Cardiac muscle cell (in vitro differentiated cells and primary cell): ENCODE measurements at places on chromosomes 7 and 10.

GRCh38 chr7:42834676-42835075 lies 77.2 kb downstream of the C7orf25 start:
- DNase-seq = no peak

- DNase-seq = no peak
These were observed 224.2 kb downstream of the MLLT10 start for GRCh38 chr10:21758239-21758638.

DNA sequence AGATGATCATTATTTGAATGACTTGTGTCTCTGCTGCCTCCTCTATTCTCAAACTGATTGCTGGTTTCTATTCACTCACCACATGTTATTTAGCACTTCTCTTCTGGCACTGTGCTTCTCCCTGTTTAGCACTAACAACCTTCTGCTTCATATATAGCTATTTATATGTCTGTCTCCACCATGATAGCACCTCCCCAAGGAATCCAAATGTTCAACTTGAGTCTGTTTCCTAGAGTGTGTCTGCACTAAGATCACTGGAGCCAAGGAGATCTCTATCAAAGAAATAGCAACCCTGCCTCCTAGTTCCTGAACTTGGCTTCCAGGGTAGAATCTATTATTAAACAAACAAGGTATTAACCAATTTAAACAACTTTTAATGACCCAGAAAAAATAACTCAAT lies 104.5 kb downstream of the CYP26A1 start:
- peak; percentile 13 for DNase-seq

DNA sequence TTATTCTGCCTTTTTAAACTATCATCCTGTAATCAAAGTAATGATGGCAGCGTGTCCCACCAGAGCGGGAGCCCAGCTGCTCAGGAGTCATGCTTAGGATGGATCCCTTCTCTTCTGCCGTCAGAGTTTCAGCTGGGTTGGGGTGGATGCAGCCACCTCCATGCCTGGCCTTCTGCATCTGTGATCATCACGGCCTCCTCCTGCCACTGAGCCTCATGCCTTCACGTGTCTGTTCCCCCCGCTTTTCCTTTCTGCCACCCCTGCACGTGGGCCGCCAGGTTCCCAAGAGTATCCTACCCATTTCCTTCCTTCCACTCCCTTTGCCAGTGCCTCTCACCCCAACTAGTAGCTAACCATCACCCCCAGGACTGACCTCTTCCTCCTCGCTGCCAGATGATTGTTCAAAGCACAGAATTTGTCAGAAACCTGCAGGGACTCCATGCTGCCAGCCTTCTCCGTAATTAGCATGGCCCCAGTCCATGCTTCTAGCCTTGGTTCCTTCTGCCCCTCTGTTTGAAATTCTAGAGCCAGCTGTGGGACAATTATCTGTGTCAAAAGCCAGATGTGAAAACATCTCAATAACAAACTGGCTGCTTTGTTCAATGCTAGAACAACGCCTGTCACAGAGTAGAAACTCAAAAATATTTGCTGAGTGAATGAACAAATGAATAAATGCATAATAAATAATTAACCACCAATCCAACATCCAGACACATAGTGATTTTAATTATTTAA lies 151.7 kb downstream of the EGFR start:
- DNase-seq = no peak

DNA sequence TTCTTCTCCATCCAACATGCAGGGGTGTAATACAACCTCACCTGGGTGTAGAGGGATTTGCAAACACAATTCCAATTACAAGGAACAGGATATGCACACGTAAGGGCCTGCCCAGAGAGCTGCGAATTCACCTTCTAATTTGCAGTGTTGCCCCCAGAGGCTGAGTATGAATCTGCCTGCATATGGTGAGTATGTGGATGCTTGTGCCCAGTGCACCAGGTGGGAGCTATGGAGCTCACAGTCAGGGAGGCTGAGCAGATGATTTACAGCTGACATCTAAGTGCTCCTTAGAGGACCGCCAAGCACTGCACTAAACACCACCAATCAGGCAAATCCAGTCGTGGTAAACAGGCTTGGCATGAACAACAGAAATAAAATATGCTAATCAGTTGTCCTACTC lies 132.0 kb downstream of the RELN start:
- DNase-seq = no peak

GRCh38 chr7:100639995-100640516 lies 1.3 kb downstream of the TFR2 start:
- no peak for DNase-seq

DNA sequence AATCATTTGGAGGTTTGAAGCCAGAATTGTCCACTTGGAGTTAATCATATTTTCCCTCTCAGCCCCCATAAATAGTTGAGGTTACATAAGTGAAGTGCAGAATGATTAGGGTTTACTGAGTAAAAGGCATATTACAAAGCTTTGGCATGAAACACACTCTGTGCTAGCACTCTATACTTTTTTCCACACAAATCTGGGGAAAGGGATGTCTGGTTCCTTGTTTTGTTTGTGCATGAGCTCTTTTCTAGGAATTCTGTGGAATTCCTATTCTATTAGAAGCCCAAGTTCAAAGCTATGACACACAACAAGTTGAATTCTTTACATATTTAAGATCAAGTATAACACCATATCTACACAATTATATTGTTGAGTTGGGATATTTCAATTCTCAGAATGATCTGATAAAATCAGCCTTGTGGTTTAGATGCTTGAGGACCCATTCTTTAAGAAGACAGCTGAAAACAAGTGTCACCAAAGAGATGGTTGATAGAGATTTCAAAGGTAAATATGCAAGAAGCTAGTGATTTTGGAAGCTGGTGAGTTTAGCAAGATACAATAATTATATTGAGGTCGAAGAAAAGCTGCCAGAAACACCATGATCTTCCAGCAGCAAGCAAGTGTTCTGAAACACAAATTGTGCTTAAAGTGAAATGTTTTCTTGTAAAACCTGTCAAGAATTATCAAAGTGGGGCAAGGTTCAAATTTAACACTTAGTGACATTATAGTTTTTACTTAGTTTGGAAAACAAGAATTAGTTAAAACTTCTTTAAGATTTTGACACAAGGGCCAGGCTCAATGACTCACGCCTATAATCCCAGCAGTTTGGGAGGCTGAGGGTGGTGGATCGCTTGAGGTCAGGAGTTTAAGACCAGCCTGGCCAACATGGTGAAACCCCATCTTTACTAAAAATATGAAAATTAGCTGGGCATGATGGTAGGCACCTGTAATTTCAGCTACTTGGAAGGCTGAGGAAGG lies 122.6 kb downstream of the INHBA start:
- no peak for DNase-seq

GRCh38 chr10:132309471-132309865 lies 1.7 kb upstream of the STK32C start:
- no peak for DNase-seq

DNA sequence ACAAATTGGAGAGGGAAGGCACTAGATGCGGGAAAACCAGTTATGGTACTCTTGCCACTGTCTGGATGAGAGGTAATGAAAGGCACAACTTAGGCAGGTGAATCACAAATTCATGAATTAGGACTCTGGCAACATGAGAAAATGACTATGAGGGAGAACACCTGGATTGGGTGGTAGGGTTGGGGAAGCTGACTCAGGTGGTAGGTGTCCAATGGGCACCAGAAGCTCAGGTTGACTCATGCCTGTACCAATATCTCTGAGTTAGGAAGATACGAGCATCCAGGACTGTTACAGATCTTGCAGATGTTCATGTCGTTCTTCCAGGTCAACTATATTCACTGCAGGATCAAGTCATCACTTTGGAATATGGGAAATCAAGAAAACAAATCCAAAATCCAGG lies 56.7 kb downstream of the NPY start:
- DNase-seq = no peak

GRCh38 chr7:116249969-116250553 lies 39.7 kb downstream of the TES start:
- DNase-seq = peak; percentile 23

DNA sequence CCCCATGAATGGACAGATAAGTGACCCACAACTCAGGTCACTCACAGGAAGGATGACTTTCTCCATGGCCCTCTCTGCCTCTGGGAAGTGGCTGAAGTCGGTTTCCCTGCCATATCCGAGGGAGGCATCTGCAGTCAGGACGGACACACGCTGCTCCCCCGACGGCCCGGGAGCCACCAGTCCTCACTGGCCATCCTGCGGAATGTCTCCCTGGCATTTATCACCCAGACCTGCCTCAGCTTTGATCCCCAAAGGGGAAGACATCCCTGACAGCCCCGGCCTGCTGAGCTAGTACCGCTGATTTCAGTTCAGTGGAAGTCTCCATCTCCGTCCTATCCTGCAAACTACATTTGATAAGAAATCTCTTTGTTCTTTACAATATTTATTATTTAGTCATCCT lies 339.5 kb upstream of the MKI67 start:
- no peak for DNase-seq

DNA sequence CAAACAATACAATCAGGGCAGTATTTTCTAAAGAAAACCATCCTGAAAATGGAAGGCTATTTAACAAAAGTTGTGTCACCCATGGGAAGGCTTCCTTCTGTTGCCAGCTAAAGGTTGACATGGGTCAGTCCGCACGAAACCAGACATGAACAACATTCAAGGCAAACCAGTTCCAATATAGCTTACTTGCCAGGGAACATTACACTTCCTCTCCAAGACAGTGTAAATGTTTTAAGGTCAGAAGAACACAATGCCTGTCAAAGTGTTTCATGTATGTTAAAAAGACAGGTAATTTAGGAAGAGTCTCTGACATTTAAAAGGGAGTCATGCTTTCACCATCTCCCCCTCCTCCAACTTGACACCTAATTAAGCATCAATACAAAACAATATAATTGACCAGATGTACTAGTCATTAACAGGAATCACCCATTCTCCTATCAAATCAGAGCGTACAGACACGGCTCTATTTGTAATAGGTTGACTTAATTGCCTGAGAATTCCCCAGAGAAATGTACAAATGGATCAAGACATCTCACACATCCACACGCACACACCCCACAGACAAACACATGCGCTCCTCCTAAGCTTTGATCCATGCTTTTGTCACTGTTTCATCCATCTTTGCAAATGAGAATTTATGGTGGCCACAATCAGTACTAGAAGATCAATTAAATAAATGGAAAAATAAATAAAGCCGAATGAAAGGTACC lies 69.5 kb downstream of the CACNA2D1 start:
- DNase-seq = no peak

DNA sequence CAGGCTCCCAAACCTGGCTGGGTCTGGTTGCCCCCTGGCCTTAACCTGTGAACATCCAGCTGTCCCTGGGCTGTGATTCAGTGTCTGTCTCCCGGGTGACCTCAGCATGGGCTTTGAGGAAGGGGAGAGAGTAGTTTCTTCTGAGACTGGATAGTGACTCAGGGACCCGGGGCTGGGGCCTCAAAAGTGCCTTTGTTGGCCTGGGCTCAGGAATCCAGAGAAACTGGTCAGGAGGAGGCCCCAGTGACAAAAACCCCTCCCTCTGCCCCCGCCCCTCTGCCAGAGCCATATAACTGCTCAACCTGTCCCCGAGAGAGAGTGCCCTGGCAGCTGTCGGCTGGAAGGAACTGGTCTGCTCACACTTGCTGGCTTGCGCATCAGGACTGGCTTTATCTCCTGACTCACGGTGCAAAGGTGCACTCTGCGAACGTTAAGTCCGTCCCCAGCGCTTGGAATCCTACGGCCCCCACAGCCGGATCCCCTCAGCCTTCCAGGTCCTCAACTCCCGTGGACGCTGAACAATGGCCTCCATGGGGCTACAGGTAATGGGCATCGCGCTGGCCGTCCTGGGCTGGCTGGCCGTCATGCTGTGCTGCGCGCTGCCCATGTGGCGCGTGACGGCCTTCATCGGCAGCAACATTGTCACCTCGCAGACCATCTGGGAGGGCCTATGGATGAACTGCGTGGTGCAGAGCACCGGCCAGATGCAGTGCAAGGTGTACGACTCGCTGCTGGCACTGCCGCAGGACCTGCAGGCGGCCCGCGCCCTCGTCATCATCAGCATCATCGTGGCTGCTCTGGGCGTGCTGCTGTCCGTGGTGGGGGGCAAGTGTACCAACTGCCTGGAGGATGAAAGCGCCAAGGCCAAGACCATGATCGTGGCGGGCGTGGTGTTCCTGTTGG lies at the start of gene CLDN4:
Gene CLDN4, plus strand, starts transcription at position 316 of the 903 bp plus-strand sequence. Its CDS starts 206 bp downstream, at position 522.
- no peak for DNase-seq

DNA sequence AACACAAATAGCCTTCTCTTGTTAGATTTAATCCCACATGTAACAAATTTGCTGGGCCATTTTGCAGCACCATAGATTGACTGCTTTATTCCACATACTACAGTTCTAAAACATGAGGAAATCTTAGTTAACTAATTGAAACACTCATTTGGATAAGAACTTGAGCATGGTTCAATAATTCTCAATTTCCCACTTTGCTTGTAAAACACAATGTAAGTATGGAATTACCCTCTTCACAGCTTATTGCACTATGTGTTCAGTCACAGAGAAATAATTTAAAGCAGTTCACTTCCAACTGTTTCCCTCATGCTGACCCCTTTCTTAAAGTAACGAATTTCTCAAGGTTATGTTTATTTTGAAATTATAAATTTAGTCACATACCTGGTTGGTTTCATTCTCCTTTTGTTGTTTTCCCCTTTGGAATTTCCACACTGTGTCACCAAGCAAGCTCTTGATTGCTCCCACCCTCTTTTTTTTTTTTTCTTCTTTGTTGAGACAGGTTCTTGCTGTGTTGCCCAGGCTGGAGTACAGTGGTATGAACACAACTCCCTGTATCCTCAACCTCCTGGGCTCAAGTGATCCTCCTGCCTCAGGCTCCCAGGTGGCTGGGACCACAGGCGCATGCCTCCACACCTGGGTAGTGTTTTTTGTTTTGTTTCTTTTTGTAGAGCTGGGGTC lies 425.4 kb downstream of the EXOC4 start:
- no peak for DNase-seq

DNA sequence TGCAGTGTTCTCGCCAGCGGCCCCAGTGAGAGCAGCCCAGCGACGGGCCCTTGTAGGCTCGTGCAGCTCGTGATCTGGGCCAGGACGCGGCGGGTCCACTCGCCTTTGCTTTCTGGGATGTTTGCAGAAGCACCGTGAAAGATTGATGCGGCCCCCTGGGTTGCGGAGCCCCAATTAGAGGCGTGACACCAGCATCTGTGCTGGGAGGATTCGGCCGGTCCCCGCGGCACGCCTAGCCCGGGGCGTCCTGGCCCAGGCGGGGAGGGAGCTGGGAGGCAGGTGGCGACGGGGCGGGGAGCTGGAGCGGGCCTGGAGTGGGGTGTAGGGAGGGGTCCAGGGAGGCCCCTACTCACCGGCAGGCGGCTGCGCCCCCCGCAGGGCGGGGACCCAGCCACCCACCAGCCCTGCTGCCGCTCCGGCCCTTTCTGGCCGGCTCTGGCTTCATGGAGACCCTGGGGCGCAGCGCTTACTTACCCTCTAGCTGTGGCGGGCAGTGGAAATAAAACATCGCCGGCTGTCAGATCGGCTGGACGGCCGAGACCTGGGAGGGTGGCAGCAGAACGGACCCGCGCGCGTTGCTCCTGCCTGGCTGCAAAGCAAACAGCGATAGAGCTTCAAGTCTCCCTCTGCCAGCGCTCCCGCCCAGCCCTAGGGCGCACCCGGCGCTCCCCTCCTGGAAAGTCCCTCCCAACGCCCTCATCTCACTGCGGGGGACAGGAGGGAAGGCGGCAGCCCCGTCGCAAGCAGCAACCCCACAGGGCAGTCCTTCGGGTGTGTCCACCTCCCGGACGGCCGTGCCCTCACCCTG lies 752 bp downstream of the DRGX start:
- DNase-seq = peak; percentile 15
